ENCODE measurements at places on chromosomes 6 and 20.

- H3K27me3 ChIP-seq, result no peaks in the 10 kb centered on the region
- DNase-seq, result no peak
- peak overlapping the region; percentile 95 for H3K27ac ChIP-seq
- H3K36me3 ChIP-seq, result peaks cover 11% of the 10 kb centered on the region
- H3K4me3 ChIP-seq, result peak overlapping the region; percentile 89
These were observed 1.5 kb upstream of the CITED2 start for GRCh38 chr6:139376017-139376330.

DNA sequence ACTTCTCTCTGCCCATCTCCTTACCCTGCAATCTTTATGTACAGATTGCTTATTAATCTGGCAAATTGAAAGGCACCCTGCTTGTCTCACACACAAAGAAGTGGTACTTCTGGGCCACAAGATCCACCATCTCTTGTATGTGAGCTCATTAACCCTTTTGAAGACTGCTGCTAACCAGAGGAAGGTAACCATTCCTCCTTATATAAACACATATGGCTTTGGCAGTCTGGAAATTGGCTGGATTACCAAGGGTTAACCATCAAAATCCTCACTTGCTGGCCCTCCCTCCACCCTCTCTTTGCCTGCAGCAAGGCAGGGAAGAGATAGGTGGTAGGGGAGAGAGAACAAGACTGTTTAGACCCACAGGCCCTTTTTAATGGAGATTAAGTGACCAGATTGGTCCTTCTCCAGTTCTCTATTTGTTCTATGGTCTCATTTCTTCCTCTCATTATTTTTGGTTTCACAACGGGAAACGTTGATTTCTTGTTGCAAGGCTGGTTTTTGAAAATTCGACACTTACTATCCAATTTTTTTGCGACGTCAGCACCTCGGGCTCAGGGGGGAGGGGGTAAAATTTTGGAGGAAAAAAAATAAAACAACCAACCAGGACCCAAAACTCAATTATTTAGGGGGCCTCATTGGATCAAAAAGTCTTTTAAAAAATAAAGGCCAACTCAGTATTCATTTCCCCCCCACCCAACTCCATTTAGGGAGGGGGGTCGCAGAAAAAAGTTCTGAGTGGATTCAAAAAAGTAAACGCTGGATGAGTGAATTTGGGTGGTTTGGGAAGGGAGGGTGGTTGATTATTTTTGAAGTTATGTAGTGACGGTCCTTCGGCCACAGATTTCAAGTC, 859 bp downstream of the PPP1R10 start:
- peaks cover 32% of the 10 kb centered on the region for H3K36me3 ChIP-seq
- peak overlapping the region; percentile 87 for H3K4me3 ChIP-seq
- no peak for DNase-seq
- peaks cover 26% of the 10 kb centered on the region for H3K4me1 ChIP-seq

- H3K27ac ChIP-seq, result no peak overlapping the region
- no peak overlapping the region for H3K4me3 ChIP-seq
- H3K4me1 ChIP-seq, result peaks cover 16% of the 10 kb centered on the region
- no peak for DNase-seq
- H3K36me3 ChIP-seq, result no peaks in the 10 kb centered on the region
These were observed 28.5 kb downstream of the SLX4IP start for GRCh38 chr20:10463622-10464021.

GRCh38 chr6:126718600-126719327, 378.8 kb downstream of the CENPW start:
- H3K4me3 ChIP-seq, result no peak overlapping the region
- peaks cover 5% of the 10 kb centered on the region for H3K4me1 ChIP-seq
- no peak overlapping the region for H3K27ac ChIP-seq
- no peaks in the 10 kb centered on the region for H3K36me3 ChIP-seq
- DNase-seq, result no peak
- H3K27me3 ChIP-seq, result no peaks in the 10 kb centered on the region

DNA sequence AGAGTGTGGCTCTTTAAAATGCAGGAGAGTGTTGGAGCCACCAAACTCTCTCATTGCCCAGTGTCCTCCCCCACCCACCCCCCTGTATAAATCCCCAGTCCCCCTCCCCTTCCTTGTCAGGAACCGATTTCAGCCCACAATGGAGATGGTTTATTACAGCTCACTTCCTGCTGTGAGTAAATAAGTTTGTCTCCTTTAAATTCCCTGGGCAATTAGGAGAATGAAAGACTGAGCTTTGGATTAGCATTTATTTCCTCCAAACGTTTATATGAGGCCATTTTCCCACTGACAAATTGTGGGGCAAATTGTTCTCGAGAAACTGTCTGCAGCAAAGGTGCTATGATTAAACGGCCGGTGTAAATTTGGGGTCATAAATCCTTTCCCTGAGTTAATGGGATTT, 128.8 kb downstream of the DHX35 start:
- DNase-seq, result no peak
- no peak overlapping the region for H3K27ac ChIP-seq
- H3K4me1 ChIP-seq, result no peaks in the 10 kb centered on the region
- H3K36me3 ChIP-seq, result no peaks in the 10 kb centered on the region

DNA sequence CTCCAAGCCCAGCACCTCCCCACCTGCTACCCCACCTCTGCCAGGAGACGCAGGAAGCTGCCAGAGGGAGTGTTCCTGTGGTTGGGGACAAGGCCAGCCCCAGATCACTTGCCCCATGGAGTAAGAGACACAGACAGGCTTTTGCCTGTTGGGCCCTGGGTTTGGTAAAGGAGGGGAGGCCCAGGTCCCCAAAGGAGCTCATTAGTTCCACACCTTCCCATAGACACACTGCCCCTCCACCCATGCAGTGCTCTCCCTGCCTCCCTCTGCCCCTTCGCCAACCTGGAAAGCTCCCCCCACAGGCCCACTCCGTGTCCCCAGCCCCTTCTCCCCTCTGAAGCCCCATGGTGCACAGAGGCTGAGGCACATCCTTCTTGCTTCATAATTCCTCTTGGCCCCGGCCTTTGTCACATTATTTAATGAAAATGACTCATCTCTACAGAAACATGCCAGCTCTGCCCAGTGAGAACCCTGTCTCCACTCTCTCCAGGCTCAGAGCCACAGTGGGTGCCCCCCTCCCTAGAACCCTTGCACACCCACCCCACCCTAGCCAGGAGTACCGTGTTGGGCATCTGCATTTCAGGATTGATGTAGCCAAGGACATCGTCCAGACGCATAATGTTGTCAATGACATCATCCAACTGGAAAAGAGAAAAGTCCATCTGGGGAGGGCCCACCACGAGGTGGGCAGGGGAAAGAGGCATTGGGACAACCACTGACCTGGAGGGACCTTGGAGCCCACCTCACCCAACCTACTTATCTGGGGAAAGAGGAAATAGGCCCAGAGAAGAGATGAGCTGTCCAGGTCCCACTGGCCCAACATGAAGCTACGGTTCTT, 46.0 kb downstream of the TFEB start:
- peaks cover 4% of the 10 kb centered on the region for H3K4me1 ChIP-seq
- no peak for DNase-seq
- no peak overlapping the region for H3K27ac ChIP-seq
- H3K36me3 ChIP-seq, result peaks cover 67% of the 10 kb centered on the region
- H3K4me3 ChIP-seq, result no peak overlapping the region
- no peaks in the 10 kb centered on the region for H3K27me3 ChIP-seq

DNA sequence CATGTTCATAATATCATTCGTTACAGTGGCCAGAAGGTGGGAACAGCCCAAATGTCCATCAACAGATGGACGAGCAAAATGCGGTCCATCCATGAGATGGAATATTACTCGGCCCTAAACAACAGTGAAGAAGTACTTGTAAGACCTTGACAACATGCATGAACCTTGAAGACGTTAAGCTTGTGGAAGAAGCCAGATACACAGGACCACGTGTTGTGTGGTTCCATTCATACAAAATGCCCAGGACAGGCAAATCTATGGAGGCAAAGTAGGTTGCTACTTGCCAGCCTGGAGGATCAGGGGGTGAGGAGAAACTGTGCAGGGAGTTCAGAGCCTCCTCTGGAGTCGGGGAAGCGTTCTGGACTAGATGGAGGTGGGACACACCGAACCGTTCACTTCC, 207.1 kb downstream of the ERMARD start:
- no peaks in the 10 kb centered on the region for H3K27me3 ChIP-seq
- no peaks in the 10 kb centered on the region for H3K36me3 ChIP-seq
- no peak for DNase-seq
- no peak overlapping the region for H3K27ac ChIP-seq
- peaks cover 4% of the 10 kb centered on the region for H3K4me1 ChIP-seq

GRCh38 chr6:157329829-157330228, 6.5 kb upstream of the TMEM242 start:
- no peak for DNase-seq
- H3K27me3 ChIP-seq, result no peaks in the 10 kb centered on the region
- H3K4me3 ChIP-seq, result no peak overlapping the region
- no peaks in the 10 kb centered on the region for H3K36me3 ChIP-seq

GRCh38 chr6:90103056-90103800, 193.4 kb downstream of the BACH2 start:
- H3K4me3 ChIP-seq, result no peak overlapping the region
- H3K4me1 ChIP-seq, result peaks cover 15% of the 10 kb centered on the region
- no peaks in the 10 kb centered on the region for H3K36me3 ChIP-seq
- H3K27ac ChIP-seq, result no peak overlapping the region
- no peak for DNase-seq

GRCh38 chr6:67358241-67358640, 1276.8 kb upstream of the ADGRB3 start:
- no peaks in the 10 kb centered on the region for H3K4me1 ChIP-seq
- no peak overlapping the region for H3K27ac ChIP-seq
- no peak overlapping the region for H3K4me3 ChIP-seq
- H3K36me3 ChIP-seq, result no peaks in the 10 kb centered on the region

- no peaks in the 10 kb centered on the region for H3K36me3 ChIP-seq
- no peak overlapping the region for H3K27ac ChIP-seq
- no peaks in the 10 kb centered on the region for H3K27me3 ChIP-seq
- no peak overlapping the region for H3K4me3 ChIP-seq
These were observed 205.9 kb downstream of the HACE1 start for GRCh38 chr6:104653781-104654180.

DNA sequence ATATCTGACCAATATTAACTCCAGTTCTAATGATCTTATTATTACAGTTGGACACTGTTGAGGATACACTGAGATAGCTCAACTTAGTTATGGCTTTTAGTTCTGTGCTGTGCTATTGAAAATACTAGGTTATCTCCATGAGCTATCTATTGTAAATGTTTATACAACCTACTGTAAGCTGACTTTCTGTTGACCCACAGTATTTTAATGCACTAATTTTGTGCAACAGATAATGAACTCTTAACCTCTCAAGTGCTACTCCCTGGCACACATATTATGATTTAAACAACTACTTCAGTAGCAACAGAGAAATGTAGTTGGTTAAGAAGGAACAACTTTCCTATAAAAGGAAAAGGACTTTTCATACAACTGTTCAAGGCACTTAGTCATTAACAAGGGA, 5.2 kb upstream of the MMS22L start:
- H3K4me1 ChIP-seq, result no peaks in the 10 kb centered on the region
- H3K27me3 ChIP-seq, result no peaks in the 10 kb centered on the region
- H3K4me3 ChIP-seq, result no peak overlapping the region
- no peak for DNase-seq
- no peak overlapping the region for H3K27ac ChIP-seq
- no peaks in the 10 kb centered on the region for H3K36me3 ChIP-seq

DNA sequence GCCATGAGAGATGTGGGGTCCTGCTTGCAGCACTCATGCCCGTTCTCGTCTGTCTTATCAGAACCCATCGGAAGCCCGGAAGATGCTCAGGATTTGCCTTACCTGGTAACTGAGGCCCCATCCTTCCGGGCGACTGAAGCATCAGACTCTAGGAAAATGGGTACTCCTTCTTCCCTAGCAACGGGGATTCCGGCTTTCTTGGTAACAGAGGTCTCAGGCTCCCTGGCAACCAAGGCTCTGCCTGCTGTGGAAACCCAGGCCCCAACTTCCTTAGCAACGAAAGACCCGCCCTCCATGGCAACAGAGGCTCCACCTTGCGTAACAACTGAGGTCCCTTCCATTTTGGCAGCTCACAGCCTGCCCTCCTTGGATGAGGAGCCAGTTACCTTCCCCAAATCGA, 8.3 kb downstream of the PI16 start:
- H3K27ac ChIP-seq, result no peak overlapping the region
- DNase-seq, result peak; percentile 78
- no peak overlapping the region for H3K4me3 ChIP-seq

- H3K4me1 ChIP-seq, result no peaks in the 10 kb centered on the region
- no peaks in the 10 kb centered on the region for H3K36me3 ChIP-seq
- H3K27ac ChIP-seq, result no peak overlapping the region
- no peak overlapping the region for H3K4me3 ChIP-seq
- DNase-seq, result no peak
These were observed 63.8 kb upstream of the TINAG start for GRCh38 chr6:54244430-54244829.

GRCh38 chr20:25626779-25627178, 3.0 kb upstream of the NANP start:
- DNase-seq, result no peak
- no peaks in the 10 kb centered on the region for H3K27me3 ChIP-seq
- no peaks in the 10 kb centered on the region for H3K36me3 ChIP-seq
- no peak overlapping the region for H3K27ac ChIP-seq
- H3K4me1 ChIP-seq, result peaks cover 13% of the 10 kb centered on the region

DNA sequence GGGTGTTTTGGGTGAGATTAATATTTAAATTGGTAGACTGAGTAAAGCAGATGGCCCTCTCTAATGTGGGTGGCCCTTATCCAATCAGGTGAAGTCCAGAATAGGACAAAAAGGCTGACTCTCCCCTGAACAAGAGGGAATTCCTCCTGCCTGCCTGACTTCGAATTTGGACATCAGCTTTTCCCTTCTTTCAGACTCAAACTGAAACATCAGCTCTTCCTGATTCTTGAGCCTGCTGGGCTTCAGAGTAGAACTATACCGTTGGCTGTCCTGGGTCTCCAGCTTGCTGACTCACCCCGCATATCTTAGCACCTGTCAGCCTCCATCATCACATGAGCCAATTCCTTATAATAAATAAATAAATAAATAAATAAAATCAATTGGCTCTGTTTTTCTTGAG, 15.0 kb upstream of the TGM6 start:
- H3K27me3 ChIP-seq, result no peaks in the 10 kb centered on the region
- DNase-seq, result no peak
- H3K4me1 ChIP-seq, result no peaks in the 10 kb centered on the region
- H3K4me3 ChIP-seq, result no peak overlapping the region
- H3K36me3 ChIP-seq, result no peaks in the 10 kb centered on the region
- H3K27ac ChIP-seq, result no peak overlapping the region

DNA sequence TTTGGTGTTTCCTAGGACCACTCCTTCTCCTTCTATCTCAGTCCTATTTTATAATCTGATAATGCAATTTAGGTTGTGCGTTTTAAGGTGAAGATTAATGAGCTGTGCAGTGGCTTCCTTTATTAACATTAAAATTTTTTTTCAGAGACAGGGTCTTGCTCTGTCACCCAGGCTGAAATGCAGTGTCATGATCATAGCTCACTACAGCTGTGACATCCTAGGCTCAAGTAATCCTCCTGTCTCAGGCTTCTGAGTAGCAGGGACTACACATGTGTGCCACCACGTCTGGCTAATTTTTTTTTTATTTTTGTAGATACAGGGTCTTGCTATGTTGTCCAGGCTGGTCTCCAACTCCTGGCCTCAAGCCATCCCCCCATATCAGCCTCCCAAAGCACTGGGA, 53.0 kb upstream of the DSP start:
- DNase-seq, result no peak
- H3K4me3 ChIP-seq, result no peak overlapping the region
- H3K36me3 ChIP-seq, result no peaks in the 10 kb centered on the region
- no peaks in the 10 kb centered on the region for H3K27me3 ChIP-seq
- no peaks in the 10 kb centered on the region for H3K4me1 ChIP-seq
- no peak overlapping the region for H3K27ac ChIP-seq

GRCh38 chr6:20055916-20056315, 156.4 kb downstream of the MBOAT1 start:
- no peaks in the 10 kb centered on the region for H3K4me1 ChIP-seq
- H3K36me3 ChIP-seq, result no peaks in the 10 kb centered on the region
- H3K27ac ChIP-seq, result no peak overlapping the region
- H3K27me3 ChIP-seq, result no peaks in the 10 kb centered on the region
- no peak for DNase-seq
